ENCODE measurements at places on chromosomes 1 and 21. TPM values are rescaled to one million over a fixed set of nuclear protein-coding genes. Genes with fewer than 3 reads are reported as not detected.

DNA sequence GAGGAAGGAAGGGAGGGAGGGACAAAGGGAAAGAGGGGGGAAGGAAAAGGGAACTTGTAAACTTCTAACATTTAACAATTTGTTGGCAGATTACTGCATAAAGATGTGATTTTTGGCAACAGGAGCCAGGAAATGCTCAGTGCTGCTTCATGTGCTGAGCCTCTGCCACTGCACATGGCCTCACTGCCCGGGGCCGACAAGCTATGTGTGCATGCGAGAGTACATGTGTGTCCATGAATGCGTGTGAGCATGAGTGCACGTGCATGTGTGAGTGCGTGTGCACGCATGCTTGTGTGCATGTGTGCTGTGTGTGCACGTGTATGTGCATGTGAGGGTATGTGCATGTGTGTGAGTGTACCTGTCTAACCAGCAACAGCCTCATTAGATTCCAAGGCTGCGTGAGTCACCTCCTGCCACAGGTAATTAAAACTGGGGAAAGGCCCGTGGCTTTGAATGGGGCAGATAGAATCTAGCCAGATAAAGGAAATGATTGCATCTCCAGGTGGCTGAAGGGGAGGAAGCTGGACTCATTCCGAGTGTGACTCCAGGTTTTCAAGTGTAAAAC is 41.4 kb upstream of the TSPEAR start:
- no peak for DNase-seq

The IL10RB gene
- total RNA-seq = 40.7 TPM

The FAM163A gene
- not detected for total RNA-seq

The CYP4B1 gene
- not detected for total RNA-seq

- no peak for DNase-seq
Measured at GRCh38 chr1:203045821-203046594, 19.7 kb downstream of the PPFIA4 start.

DNA sequence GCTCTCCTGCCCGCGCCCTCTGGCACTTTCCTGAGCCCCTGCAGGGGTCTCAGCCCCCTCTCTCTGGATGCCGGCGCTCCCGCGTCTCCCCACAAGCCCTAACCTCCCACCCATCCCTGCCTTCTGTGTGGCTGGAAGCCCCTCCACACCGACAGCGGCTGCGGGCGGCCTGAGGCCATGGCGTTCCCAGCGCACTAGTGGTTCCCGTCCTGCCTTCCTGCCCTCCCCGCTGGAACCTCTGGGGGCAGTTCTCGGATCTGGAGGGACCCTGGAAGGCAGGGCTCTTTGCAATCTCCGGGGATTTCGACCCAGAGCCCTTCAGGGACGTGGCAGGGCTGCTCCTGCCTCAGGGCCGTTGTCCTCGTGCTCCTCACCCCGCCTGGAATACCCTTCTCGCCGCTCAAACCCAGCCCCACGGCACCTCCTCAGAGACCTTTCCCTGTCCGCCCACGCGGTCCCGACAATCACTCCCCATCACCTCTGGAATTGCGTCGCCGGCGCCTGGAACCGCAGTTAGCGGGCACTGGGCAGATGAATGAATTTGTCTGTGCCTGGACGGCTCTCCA is 493 bp upstream of the ESPN start:
- DNase-seq = no peak

The NDUFS2 gene
- 115 TPM for total RNA-seq

DNA sequence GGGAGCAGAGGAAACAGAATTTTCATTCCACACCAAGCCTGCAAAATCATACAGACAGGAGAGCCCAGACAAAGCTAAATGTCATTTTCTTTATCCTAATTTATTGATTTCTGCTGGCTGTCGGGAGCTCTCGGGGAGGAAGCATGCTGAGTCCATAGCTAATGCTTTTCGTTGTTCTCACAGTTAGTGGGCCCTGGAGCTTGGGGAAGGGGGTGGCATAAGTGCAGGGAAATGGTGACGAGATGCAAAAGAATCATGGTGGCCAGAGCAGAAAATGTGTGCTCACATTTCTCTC is 202.4 kb downstream of the TOMM20 start:
- no peak for DNase-seq

DNA sequence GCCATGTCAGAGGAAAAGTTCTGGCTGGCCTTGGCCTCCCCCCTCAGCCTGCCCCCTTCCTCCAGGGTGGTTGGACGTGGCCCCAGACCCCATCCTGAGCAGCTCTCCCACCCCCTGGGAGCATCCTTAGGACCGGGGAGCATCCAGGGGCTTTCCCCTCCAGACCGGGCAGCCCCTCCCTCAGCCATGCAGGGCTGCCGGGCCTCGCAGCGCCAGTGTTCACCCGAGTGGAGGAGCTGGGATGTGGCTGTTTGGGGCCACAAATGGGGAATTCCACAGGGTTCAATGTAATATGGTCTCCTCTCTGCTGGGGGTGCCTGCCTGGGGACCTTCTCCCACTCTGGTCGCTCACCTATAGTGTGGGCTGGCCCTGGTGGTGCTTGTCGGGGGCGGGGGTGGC is 4.2 kb upstream of the PFKL start:
- no peak for DNase-seq

The PDC gene
- total RNA-seq = not detected

All from LHCN-M2 (cell line).